Activated CD8-positive, alpha-beta memory T cell treated with anti-CD3 and anti-CD28 coated beads for 4 hours (primary cell): ENCODE measurements at places on chromosomes 2 and 18.

- no peak for DNase-seq
These were observed 56.0 kb downstream of the PIK3C3 start for GRCh38 chr18:42011053-42011452.

- DNase-seq: no peak
These were observed 41.0 kb downstream of the KIDINS220 start for GRCh38 chr2:8796315-8796848.

- DNase-seq: no peak
These were observed 30.3 kb downstream of the TNP1 start for GRCh38 chr2:216829533-216829932.

DNA sequence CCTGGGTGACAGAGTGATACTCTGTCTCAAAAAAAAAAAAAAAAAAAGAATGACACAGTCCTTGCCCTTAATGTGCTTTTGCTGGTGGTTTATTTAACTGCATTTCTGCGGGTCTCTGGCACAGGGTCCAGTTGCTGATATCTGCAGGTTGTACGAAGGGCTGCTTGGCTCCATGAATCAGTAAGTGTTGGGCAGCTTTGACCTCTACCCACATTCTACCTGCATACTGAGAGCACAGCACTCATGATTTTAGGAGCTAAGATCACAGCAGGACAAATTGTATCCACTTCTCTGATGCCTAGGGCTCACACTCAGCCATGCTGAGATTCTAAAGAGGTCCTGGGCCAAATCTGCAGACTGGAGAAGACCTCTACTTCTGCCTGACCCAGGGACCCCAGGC lies 119.4 kb upstream of the MYCN start:
- no peak for DNase-seq

DNA sequence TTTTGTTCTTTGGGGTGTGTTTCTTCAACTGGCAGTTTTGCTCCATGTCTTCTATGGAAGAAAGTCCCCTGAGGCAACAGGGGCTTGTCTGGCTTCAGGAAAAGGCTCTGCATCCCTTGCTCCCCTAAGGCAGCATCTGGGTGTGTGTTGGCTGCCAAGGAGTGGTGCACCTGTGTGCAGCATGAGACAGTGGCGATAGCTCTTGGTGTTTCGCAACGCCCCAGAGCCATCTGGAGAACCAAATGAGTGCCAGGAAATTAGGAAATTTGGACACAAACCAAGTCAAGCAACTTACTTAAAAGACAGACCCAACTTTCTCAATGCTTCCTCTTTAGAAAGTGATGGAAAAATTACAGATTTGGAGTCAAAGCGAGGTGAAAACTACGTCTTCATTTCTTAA lies 1044.4 kb upstream of the CNTNAP5 start:
- DNase-seq: no peak

DNA sequence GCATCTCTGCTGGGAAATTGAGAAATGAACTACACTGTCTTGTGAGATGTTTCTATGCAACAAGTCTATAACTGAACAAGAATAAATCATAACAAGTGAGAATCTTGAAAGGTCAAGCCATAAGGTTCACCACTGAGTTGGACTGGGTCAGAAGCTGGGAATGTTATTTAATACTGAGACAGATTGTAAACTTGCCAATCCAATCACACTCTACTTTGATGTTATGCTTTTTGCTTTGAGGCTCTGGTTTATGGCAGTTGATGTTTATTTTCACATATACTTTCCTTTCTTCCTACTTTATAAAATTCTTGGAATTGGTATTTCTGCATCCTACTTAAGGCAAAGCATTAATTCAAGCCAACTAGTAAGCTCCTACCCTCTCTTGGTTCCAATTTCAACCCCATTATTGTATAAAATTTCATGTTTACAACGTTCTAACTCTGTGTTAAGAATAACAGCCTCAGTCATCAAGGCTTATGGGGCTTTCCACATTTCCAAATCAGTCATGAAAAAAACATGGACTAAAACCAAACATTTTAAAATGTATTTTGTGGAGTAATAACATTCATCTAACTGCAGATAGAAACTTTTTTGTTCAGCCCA lies 533.4 kb downstream of the NYAP2 start:
- DNase-seq: no peak

DNA sequence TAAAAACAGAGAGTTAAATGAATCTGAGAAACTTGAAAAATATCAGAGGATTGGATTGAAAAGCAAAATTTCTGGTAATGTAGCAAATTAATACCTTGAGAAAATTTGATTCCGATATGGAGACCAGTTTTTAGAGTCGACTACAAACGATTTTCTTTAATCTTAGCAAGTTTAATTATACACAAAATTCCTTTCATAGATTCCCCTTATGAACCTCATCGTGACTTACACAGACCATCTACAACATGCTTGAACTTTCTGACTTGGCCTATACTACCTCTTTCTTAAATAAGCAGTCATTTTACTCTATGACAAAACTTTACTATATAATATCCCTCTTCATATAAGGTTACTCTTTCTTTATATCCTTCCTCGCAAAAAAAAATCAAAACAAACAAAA lies 769.6 kb upstream of the CRIM1 start:
- no peak for DNase-seq
